ENCODE measurements at places on chromosomes 4 and X.
A peak's percentile ranks its signal among the peaks of the same experiment; 100 is the strongest.

DNA sequence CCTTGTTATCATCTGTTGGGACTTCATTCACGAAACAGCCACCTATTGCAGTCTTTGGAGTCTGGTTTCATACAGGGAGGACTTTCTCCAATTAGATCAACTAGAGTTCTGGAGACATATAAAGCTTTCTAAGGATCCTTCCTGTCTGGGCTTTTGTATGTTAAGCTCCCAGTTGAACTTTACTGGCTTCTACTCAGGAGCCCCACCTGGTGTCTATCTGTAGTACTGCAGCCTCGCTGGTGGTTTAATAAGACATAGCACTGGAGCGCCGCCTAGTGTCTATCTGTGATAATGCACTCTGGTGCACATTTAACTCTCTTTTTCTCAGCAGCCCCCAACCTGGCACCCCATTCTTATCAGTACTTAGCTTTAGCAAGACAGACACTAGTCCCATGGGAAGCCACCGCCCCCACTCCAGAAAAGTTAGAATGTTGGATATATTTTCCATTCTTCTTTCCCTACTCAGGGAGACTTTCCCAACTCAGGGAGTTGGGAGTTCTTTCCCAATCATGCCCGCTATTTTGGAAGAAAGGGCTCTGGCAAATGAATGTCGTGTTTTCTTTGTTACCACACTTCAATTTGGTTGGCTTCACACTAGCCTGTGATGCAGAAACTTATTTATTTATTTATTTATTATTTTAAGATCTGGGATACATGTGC is 36.9 kb upstream of the SYTL4 start:
- peak; percentile 92 for DNase-seq

DNA sequence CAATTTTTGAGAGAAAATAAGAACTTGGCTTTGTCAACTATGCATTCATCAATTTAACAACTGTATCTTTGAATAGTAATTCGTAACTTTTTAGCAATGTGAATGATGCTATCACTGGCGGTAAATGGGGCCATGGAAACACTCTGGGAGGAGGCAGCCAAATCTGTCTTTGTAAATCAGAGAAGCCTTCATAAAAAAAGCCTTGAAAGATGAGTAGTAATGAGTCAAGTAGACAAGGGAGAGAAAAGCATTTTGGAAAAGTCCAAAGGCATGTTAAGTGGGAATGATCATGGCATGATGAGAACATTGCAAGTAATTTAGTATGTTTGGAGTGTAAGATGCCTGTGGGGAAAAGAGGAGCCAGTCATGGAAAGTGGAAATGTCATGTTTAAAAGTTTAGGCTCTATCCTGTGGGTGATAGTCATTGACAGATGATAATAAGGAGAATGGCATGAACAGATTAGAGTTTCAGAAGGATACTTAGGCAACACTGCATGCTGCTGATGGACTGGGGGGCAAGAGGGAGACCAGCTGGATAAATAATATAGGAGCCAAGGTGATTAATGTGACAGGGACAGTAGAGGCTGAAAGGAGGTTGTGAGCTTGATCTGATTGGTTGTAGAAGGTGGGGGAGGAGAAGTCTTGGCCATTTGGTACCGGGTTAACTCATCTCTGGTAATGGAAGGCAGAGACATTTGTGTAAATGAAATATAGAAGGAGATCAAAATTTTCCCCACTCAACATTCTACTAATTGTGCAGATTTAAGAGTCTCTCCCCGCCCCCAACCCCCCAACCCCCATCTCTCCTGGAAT is 16.3 kb downstream of the SPRY1 start:
- no peak for DNase-seq

- DNase-seq, result no peak
Observed at GRCh38 chrX:148755111-148755510, 254.7 kb downstream of the AFF2 start.

DNA sequence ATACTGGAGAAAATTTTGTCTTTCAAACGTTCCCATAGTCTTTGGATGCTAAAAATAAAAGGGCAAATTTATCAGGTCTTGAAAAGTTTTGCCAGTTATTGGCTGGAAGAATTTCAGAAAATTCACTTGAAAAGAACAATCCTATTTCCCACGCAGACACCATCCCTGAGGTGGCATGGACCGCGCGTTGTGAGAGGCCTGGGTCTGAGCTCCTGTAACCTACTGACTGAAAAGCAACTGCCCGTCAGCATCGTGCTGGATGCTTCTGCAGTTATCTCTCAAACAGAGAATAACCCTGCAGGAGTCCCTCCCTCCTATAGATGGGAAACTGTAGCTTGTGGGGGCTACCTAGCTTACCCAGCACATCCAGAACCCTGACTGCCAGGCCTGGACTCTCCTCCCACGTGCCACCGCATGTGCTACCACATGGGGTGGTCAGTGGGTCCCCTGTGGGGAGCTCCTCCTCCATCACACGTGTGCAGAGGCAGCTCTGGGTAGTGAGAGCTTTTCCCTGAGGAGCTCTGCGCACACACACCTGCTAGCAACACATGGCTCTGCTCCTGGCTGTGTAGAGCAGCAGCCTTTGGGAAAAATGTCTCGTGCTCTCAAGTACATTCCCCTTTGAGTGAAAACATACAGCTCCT is 36.1 kb downstream of the NSG1 start:
- DNase-seq, result no peak

DNA sequence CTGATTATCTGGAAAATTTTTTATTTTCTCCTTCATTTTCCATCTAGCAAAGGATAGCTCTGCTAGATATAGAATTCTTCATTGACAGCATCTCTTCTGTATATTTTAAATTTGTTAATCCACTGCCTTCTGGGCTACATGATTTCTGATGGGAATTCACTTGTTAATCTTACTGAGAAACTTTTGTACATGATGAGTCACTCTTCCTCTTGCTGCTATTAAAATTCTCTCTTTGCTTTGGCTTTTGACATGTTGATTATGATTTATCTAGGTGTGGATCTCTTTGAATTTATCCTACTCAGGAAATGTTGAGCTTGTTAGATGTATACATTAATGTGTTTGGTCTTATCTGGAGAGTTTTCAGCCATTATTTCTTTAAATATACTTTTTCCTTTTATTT is 27.5 kb downstream of the OR13H1 start:
- DNase-seq, result no peak

GRCh38 chr4:53558065-53558801 is 33.1 kb downstream of the LNX1 start:
- DNase-seq, result no peak

- no peak for DNase-seq
Observed at GRCh38 chr4:57344296-57344695, 234.1 kb upstream of the IGFBP7 start.

DNA sequence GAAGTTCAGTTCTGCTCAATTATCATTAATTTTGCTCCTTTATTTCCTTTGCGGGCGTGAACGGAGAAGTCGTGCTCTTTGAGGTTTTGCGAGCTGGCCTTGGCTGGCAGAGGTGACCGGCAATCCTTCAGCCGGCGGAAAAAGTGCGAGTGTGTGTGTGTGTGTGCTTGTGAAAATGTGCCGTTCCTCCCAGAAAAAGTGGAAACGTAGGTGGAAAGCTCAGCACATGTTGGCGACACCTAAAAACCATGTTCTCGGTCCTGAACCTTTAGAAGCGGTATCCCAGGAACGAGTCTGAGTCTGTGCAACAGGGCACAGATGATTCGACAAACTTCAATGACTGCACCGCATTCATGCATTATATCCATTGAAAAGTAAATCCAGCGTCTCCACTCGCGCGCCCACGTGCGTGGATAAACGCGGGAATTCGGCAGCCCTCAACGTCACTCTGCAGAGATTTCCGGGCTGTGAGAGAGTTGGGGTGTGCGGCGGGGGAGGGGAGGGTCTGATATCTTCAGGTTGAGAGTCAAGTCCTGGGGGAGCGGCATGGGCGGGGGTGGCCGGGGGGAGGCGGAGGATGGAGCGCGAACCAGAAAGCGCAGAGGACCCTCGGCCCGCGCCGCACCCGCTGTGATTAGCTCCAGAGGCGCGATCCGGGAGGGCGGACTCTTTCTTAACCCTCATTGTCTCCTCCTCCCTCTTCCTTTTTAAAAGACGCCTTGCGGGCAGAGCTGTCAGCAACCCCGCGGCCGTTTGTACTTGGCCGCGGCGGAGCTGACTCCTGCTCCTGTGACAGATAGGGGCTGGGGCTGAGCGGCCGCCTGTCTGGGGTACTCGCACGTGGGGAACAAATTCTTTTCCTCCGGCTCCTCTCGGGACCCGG is at the start of gene SHISA3:
SHISA3 (plus strand) TSS at position 737 of the 883 bp plus-strand sequence. CDS start 569 bp downstream, outside the sequence.
- DNase-seq, result peak; percentile 47

- DNase-seq, result no peak
Observed at GRCh38 chrX:8668813-8669212, 63.1 kb downstream of the ANOS1 start.

- no peak for DNase-seq
Observed at GRCh38 chr4:66906314-66906713, 639.0 kb downstream of the CENPC start.

DNA sequence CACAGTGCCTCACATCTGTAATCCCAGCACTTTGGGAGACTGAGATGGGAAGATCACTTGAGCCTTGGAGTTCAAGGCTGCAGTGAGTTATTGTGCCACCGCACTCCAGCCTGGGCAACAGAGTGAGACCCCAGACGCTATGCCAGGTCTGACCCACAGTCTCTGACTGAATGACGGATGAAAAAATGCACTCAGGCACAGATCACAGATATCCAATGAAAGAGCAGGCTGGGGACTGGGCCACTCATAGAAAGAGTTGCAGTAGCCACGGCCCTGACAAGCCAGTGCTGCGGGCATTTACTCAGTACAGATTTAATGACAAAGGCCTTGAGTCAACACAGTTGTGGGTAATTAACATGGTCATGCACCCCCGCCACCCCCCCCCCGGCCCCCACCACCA is 22.7 kb downstream of the NUDT6 start:
- DNase-seq, result no peak

DNA sequence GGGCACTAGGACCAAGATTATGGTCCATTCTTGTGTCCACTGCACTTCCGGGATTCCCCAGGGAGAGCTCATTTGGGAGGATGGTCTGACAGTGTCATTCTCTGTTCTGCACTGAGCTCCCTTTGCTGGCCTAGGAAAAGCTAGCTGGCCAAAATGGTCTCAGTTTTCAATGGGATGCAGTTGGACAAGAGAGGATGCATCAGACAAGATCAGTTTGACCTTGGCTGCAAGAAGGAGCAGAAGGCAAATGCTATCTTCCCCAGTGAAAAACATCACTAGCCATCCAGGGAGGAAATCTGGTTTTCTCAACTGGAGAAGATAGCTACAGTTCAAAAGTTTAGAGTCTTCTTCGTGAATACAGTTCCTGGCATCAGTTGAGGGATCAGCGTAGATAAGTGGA is 221.1 kb downstream of the PTTG2 start:
- no peak for DNase-seq

GRCh38 chr4:53586121-53586816 is 5.0 kb downstream of the LNX1 start:
- DNase-seq, result no peak

DNA sequence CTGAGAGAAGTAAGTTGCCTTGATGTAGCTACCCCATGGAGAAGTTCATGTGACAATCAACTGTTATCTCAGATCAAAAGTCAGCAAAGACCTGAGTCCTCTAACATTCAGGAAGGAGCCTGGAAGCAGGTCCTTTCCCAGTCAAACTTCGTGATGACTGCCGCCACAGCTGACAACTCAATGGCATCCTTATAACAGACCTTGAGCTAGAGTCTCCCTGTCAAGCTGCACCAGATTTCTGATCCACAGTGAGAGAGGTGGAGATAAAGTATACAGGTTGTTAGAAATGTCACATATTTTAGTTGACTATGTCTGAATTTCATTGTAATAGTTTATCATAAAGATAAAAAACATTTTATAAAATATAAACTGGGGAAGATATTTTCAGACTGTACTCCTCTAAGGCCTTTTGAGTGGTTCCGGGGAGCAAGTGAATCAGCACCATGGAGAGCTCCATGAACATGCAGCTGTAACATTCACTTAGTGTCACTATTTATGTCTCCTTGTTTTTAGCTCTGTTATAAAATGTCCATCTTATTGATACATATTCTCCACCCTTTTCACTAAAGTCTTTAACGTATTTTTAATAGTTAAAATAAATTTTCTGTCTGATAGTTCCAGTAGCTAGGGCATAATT is 1653.5 kb upstream of the AGA start:
- DNase-seq, result no peak

- DNase-seq, result no peak
Observed at GRCh38 chr4:80229590-80229989, 32.3 kb downstream of the PRDM8 start.

GRCh38 chrX:18676470-18676869 is 4.6 kb upstream of the RS1 start:
- no peak for DNase-seq

DNA sequence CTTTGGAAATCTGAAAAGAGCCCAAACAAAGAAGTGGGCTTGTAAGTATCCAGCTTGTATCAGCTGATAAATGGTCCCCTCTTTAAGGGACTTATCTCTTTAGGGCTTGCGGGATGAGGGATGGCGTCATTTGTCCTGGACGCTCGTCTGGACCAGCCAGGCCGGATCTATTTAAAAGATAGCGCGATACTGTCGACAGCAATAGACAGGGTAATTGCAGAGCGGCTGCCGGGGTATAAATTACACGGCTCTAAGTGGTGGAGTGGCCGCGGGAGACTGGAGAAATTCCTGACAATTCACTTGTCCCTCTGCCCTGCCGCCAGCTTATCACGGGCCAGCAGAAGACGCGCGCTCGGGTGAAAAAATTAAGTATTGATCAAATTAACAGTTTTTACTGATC is 90.7 kb downstream of the FAM53A start:
- no peak for DNase-seq

DNA sequence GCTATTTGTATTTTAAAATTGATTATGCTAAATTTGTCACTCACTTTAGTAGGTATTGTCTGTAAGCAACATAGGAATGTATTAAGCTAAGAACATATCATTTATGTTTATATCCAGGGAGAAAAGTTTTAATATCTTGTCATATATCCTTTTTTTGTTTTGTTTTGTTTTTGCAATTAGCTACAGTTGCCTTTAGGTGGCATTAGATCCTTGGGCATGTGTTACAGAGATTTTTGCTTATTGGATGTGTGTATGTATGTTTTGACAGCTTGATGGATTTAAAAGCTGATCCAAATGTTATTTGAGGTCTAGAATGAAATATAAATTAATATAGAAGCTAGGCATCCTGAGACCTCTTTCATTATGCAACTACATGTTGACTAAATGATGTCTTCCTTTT is 36.1 kb upstream of the OTUD4 start:
- peak; percentile 2 for DNase-seq

- no peak for DNase-seq
Observed at GRCh38 chr4:48366611-48367010, 25.3 kb downstream of the SLAIN2 start.

- DNase-seq, result no peak
Observed at GRCh38 chr4:107792711-107793110, 32.0 kb upstream of the SGMS2 start.

GRCh38 chr4:55249476-55249875 is 96.6 kb upstream of the SRD5A3 start:
- DNase-seq, result no peak

GRCh38 chr4:77854431-77855111 is 8.1 kb upstream of the MRPL1 start:
- peak; percentile 71 for DNase-seq

- DNase-seq, result no peak
Observed at GRCh38 chr4:849478-850175, 23.7 kb upstream of the CPLX1 start.

GRCh38 chrX:112627206-112627605 is 52.5 kb downstream of the LHFPL1 start:
- no peak for DNase-seq

- no peak for DNase-seq
Observed at GRCh38 chrX:124405868-124406267, 59.5 kb downstream of the SH2D1A start.

Measured in activated CD4-positive, alpha-beta T cell treated with anti-CD3 and anti-CD28 coated beads, Interleukin-2, Interleukin-6, amounts not matched to agents 100 ng/mL and 50 ng/mL, durations not matched to agents 16 hours and 8 hours (primary cell).